ENCODE measurements at places on chromosomes 11 and 22.

GRCh38 chr11:12205330-12205729 lies 94.9 kb downstream of the MICAL2 start:
- DNase-seq = no peak

GRCh38 chr11:69674886-69675714 lies at the start of gene LTO1:
TSS of gene LTO1 (minus strand) at chr11:69675353. CDS start at chr11:69675239, 114 bp downstream.
- peak; percentile 99 for DNase-seq

- DNase-seq = no peak
Observed at GRCh38 chr11:57785072-57785471, 23.5 kb downstream of the CTNND1 start.

- DNase-seq = no peak
Observed at GRCh38 chr11:125176866-125177265, 12.3 kb downstream of the PKNOX2 start.

DNA sequence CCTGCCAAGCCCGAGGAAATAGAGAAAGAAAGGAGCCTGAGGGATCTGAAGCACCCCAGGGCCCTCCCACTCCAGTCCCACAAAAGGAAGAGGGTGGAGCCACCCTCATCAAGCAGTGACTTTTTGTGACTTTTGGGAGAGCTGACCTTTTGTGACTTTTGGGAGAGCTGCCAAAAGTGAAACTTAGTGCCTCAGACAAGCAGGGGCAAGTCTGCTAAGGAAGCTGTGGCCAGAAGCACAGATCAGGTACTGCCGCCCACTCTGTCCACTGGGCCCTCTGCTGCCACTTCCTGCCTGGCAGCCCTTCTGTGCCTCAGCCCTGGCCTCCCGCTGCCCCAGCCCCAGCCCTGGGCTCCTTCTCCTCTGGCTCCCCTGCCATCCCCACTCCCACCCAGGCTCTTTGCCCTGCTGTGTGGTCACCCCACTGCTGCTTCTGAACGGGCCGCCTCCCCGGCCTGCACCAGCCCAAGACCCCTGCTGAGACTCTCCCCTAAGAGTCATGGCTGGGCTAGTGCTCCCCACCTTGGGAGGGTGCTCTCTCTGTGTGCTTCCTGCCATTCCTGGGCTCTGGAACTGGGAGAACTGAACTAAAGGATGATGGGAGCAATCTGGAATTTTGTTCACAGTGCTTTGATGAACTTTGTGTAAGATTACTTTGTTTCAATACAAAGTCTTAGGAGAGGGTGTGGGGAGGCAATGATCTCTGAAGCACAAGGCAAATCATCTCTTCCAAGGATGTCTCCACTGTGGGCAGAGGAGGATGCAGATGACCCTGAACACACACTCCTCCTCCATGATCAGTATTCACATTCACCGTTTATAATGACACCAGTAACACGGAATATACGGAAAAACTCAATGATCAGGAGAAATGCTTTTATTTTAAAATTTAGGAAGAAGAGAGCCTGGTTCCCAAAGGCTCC lies at the start of gene APOBEC3H:
TSS of gene APOBEC3H (plus strand) at position 147 of the 923 bp plus-strand sequence. CDS start 3,035 bp downstream, outside the sequence.
- peak; percentile 62 for DNase-seq

GRCh38 chr22:28043266-28043665 lies 124.2 kb upstream of the PITPNB start:
- DNase-seq = no peak

DNA sequence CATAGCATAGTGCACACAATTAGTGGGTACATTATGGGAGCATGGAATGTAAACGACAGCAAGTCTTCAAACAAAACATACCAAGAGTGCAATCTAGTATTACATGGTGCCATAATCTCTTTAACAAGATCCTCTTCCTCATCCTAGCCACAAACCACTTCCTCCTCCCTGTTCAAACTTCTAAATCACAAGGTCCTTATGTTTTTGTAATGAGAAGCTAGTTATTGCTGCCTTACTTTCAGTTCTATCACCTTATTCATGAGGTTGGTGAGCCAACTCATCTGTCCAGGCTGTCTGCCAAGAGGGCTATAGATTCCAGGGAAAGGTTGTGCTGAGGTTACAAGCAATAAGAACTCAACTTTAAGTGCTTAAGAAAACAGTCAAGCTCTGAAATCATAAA lies 195.4 kb upstream of the ARHGAP20 start:
- no peak for DNase-seq

DNA sequence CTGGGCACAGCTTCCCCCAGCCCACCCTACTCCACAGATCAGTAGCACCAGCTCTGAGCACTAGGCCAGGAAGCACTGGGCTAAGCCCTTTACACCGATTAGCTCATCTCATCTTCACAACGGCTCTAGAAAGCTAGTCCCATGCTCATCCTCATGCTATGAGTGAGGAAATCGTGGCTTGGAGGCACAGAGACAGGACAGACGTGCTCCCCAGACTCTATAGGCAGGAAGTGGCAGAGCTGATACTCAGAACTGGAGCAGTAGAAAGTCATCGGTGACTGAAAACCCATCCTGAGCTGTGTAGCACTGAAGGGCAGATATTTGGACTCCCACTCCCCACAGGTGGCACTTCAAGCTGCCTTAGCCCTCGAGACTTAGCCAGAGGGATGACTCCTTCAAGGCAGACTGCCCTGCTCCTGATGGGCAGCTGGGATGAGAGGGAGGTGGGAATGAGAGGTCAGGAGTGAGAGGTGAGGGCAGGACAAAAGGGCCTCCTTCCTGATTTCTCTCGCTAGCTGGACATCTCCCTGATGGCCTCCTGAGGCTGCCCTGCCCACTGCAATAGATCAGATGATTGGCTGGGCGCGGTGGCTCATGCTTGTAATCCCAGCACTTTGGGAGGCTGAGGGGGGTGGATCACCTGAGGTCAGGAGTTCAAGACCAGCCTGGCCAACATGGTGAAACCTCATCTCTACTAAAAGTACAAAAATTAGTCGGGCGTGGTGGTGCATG lies 9.7 kb downstream of the CD5 start:
- peak; percentile 67 for DNase-seq

DNA sequence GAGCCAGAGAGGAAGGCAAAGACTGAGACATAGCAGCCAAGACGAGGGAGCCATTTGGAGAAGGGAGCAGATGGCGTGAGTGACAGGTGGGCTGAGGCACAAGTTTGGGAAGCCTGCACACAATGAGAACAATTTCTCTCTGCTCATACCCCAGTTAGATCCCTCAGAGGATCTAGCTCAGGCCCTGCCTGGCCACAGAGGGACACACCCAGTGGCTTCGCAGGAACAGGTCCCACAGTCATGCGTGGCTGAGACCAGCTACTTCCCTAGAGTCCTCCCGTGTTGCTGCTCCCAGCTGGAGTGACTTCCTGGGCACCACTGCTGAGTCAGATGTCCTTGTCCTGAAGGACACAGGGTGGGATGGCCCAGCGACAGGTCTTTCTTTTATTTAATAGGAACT lies 33.4 kb upstream of the LYVE1 start:
- no peak for DNase-seq

DNA sequence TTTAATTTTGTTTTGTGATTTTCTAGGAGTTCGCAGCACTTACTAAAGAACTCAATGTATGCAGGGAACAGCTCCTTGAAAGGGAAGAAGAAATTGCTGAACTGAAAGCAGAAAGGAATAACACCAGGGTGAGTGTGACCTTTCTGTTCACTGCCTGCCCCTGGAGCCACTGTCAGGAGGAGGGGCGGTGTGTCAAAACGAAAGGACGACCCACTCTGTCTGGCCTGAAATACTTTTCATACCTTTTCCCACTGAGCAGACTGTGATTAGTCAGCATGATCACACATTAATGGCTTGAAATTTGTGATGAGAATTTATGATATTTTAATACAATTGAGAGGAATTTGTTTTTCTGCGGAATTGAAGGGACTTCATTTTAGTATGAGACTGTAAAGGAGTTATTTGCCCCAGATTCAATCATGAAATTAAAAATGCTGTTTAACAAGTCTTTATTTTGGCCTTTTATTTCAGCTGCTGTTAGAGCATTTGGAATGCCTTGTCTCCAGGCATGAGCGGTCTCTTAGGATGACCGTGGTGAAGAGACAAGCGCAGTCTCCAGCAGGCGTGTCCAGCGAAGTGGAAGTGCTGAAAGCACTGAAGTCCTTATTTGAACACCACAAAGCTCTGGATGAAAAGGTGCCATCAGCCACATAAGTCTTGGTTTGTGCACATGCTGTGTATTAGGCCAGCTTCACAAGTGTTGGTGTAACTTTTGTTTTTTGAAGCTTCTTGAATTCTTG lies 54.1 kb downstream of the PPFIA1 start:
- no peak for DNase-seq

DNA sequence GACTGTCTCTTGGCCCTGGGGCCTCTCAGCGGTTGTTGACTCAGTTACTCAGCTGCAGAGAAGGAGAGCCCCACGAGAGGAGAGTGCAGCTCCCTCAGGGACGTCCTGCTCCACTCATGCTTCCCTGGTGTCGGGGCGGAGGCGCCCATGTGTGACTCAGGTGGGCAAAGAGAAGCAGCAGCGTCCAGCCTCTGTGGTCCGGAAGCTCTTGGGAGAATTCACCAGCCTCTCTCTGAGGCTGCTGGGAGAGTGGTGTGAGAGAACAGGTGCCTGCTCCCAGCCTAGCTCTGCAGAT lies 25.7 kb downstream of the GLB1L2 start:
- DNase-seq = peak; percentile 17

DNA sequence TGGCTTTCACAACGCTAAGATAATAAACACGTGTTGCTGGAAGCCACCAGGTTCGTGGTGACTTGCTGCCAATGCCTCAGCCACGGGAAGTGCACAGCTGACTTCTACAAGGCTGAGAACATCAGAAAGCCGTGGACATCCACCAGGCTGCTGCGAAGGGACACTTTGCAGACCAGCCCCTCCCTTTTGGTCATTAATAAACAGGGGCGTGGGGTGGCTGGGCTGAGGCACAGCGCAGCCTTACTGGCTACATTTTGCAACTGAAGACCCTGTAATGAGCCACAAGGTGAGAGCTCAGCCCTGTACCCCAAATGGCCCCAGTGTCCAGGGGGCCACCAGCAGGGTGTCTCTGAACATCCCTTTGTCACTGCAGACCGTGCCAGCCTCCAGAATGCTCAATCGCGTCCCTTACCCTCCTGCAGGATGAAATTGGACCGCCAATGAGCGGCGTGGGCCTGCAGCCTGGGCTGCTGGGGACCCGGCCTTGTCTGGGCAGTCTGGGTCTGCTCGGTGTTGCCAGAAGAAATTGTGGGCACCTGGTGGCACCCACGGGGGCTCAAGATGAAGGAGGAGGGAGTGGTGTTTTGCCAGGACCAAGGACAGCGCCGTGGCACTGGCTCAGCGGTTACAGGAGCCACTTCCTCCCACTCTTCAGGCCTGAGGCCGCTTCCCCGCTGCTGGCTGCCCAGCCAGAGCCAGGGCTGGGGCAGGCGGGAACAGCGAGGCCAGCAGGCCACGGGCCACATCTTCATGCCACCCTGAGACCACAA lies 181.9 kb downstream of the CTTN start:
- DNase-seq = peak; percentile 43

DNA sequence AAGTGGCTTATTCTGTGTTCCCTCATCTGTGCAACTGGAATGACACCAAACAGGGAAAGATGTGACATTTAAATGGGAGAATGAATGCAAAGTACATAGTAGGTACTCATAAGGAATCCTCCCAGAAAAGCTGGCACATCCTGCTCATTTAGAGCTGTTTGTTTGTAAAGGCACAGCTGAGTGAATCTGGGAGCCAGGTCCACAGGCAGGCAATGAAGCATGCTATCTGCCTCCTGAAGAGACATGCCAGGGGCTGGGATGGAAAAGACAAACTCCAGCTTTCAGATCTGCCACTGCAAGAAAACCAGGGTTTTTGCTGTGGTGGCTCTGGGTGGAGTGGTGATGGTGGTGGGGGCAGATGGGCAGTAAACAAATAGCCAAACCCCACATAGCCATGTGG lies 150.1 kb downstream of the TENM4 start:
- no peak for DNase-seq

DNA sequence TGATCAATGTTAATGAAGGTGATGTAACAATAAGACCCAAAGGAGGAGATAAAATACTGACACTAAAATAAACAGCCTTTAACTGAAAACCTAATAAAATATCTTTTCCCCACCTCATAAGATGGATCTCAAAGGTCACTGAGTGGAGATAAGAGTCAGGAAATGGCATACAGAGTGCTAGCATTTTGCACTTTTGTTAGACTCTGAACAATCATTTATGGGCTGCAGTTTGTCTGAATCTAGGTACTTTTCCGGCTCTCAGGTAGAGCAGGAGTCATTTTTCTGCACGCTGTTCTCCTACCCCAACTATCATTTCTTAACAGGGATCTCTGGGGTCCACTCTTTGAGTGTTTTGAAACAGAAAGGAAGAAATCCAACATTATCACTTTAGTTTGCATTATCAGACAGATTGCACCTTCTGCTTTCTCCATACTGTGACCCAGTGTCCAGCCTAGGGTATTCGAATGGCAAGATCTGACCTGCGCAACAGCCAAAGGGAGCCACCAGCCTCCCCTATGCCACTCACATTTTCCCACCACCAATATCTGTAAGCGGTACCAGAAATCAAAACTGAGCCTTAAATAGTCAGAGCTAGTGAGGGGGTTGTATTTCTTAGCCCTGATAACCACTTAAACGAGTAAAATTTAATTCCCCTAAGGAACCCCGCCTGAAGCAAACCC lies 863 bp downstream of the SIAE start:
- DNase-seq = no peak

GRCh38 chr11:86062719-86063118 lies 6.2 kb downstream of the PICALM start:
- no peak for DNase-seq

DNA sequence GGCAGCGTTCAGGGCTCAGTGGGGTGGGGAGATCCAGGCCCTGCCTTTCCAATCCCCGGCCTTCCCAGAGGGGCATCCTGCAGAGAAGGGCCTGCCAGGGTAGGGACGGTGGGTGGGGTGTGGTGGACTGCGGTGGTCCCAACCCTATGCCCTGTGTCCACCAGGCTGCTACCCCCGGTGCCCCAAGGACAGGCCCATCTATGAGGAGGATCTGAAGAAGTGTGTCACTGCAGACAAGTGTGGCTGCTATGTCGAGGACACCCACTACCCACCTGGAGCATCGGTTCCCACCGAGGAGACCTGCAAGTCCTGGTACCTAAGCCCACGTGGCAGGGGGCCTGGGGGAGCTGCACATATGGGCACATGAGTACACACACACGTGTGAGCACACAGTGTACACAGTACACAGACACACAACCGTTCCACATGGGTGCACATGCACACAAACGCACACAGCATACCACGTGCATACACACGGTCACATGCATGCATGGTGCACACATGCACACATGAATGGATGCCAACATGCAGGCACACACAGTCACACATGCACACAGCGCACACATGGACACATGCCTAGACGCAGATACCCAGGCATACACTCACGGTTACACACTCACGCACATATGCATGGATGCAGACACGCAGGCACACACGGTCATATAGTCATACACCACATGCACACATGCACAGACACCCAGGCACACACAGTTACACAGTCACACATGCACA lies 16.1 kb downstream of the MUC2 start:
- DNase-seq = no peak

Measured in osteoblast (primary cell).